Activated naive CD8-positive, alpha-beta T cell treated with anti-CD3 and anti-CD28 coated beads for 36 hours (primary cell): ENCODE measurements at places on chromosomes 2 and 18.
A peak's percentile ranks its signal among the peaks of the same experiment; 100 is the strongest.

GRCh38 chr18:49690312-49690711, 123.0 kb downstream of the ACAA2 start:
- no peak for DNase-seq

- no peak for DNase-seq
These were observed 239.9 kb downstream of the AGAP1 start for GRCh38 chr2:235733761-235734160.

- peak; percentile 36 for DNase-seq
These were observed 35.7 kb downstream of the ODC1 start for GRCh38 chr2:10412380-10412779.

DNA sequence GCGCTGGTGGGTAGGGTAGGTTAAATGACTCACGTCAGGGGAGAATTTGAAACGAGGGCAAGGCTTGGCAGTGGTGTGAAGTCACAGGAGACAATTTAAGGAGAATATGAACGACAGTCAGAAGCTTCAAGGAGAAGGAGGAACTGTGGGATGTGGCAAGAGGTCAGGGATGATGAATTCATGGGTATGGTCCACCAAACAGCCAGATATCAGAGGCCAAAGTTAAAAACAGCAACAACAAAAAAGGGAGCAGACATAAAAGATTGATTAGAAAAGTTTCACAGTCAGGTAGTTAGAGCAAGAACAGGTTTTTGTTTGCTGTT, 1.4 kb upstream of the ZNF396 start:
- no peak for DNase-seq

GRCh38 chr2:206388698-206389097, 54.6 kb upstream of the ADAM23 start:
- DNase-seq, result no peak

DNA sequence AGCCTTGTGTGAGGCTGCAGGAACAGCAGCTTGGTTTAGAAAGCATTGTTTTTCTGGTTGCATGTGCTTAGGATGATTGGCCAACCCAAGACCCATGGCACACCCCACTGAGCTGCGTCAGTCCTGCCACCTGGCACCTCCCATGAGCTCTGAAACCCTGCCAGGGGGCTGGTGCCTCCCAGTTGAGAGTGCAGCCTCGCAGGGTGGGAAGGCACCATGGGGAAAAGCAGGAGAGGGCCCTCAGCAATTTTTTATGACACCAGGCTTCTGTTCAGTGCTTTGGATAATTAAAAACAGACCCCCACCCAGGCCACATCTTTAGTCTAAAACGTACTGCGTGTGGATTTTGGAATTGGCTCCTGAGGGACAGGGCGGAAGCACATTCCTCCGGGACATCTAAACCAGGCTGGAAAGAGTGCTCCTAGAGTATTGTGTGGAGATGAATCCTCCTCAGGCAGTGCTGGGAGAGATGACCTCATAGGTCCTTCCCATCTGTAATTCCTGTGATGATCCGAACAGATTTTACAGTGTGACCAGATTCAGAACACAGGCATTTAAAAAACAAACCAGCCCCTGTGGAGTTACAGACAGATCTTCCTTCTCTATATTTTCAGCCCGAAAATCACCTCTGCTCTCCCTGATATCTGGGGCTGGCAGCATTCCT, 438.3 kb downstream of the ZNF521 start:
- DNase-seq, result no peak

- DNase-seq, result no peak
These were observed 561.1 kb upstream of the SETBP1 start for GRCh38 chr18:44119607-44120006.

- no peak for DNase-seq
These were observed 152.6 kb downstream of the EXOC6B start for GRCh38 chr2:72673279-72673678.

DNA sequence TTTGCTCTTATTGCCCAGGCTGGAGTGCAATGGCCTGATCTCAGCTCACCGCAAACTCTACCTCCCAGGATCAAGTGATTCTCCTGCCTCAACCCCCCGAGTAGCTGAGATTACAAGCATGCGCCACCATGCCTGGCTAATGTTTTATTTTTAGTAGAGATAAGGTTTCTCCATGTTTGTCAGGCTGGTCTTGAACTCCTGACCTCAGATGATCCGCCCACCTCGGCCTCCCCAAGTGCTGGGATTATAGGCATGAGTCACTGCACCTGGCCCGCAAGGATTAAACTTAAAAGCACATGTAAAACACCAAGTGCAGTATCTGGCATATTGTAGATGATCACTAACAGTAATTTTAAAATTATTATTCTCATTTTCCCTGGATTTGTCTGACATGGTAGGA, 72.9 kb downstream of the C1QL2 start:
- no peak for DNase-seq

- DNase-seq, result no peak
These were observed 98.2 kb downstream of the ZNF516 start for GRCh38 chr18:76396792-76397191.

DNA sequence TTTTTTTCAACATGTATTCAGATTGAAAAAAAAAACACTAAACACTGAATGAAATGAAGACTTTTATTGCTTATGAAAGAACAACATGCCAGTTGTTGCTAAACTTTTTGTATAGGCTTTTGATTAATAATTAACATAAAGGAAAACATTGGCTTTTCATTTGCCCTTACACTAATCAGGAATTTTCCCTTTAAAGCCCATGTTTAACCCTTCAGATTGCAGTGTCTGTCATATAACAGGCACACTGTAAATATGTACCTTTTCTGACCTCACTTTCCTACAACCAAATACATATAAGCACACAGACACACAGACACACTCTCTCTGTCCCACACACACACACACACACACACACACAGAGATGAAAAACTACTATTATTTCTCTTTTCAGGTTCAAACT, 84.4 kb downstream of the MAP2 start:
- no peak for DNase-seq

- no peak for DNase-seq
These were observed 17.6 kb upstream of the KCNE4 start for GRCh38 chr2:223034221-223034975.

- no peak for DNase-seq
These were observed 193.0 kb upstream of the RGPD4 start for GRCh38 chr2:107633580-107634147.

DNA sequence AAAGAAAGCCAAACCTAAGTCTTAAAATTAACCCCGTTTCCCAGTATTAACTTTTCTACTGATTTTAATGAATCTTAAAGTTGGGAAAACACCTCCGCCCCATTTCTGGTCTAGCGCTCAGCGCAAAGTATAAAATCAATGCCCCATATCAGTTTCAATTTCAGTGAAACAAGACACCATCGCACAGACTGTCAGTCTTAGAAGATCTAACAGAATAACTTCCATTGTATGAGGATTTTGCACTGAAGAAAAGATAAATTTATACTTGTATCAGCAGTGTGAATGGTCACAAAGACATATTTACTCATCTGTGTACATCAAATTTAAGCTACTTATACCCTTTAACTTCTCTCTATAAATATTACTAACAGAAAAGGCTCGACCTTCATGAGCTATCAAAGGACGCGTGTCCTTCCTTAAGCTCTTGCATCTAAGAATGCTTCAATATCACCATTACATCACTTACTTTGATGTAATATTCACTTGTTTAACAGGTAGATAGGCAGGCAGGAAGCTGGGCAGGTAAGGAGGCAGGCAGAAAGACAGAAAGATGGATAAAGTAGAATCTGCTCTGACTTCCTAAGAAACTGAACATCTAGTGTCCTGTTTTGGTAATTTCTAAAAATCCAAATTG, 183.0 kb downstream of the TCF4 start:
- no peak for DNase-seq

DNA sequence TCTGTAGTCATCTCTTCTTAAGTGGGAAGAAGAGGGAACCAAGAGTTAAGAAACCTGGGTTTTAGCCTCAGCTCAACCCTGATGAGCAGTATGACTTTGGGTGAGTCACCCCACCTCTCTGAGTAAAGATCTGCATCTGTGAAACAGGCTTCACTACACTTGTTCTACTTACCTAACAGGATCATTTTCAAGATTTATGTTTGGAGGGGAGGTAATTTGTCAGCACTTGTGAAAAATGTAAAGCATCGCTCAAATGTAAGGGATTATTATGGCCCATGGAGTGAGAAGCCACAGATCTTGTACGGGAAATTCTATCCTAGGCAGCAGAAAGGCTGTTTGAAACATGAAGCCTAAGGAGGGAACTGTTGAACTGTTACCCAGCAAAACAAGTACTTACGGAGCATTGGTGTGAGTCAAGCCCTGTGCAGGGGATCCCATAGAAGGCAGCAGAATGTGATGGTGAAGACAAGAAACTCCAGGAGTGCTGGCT, 160.6 kb downstream of the PRKCE start:
- DNase-seq, result no peak
